ENCODE measurements at places on chromosomes 11 and 22.

DNA sequence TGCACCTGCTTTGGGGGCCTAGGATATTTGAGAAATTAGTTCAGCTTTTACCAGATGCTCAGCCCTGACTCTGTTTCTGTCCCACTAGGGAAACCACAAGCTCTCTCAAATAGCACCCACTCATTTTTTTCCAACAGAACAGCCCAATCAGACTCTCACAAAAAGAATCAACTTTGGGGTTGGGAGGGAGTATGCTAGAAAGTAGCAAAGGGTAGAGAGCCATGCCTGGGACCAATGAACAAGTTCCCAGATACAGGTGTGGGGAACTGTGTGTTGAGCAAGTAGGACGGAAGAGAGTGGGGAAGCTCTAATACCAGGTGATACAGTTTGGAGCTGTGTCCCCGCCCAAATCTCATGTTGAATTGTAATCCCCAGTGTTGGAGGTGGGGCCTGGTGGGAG lies 41.1 kb downstream of the TRIM66 start:
- no peak for DNase-seq

- DNase-seq, result no peak
These were observed 4.7 kb downstream of the STX3 start for GRCh38 chr11:59759900-59760299.

DNA sequence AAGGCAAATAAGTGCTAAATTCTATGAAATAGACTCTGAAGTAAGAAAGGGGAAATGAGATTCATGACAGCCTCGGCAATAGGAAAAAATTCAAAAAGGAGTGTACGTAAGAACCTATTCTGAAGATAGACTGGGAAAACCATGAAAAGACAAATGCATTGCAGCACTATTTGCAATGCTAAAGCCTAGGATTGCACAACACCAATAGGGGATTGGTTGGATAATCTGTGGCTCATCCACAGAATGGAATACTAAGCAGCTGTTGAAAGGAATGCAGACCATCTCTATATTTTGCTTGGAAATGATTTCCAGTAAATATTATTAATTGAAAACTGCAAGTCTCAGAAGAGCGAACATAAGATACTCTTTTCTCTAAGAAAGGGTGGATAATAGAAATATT lies 91.7 kb upstream of the CLMP start:
- no peak for DNase-seq

DNA sequence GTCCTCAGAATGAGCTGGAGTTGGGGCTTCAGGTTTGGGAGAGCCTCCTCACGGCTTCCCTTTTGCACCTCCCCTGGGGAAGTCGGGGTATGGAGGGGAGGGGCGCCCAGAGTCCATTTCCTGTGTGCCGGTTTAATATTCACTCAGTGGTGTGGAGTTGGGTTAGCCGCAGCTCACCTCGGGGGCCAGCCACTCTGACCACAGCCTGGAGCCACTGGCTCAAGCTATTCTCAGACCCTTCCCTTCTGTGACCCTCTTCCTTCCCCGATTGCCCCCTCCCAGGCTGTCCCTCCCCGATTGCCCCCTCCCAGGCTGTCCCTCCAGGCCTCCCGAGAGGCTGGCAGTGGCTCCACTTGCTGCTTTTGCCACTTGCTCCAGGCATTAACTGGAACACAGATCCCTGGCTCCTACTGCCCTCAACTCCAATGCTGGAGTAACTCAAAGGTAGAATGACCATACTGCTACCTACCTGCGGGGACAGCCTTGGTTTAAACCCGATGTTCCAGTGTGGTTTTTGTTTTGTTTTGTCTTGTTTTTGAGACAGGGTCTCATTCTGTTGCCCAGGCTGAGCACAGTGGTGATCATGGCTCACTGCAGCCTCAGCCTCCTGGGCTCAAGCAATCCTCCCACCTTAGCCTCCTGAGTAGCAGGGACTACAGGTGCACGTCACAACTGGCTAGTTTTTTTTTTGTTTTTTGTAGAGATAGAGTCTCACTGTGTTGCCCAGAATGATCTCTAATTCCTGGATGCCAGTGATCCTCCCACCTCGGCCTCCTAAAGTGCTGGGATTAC lies 29.3 kb downstream of the RPUSD4 start:
- DNase-seq, result no peak
